ENCODE measurements at places on chromosomes 12 and 14.

GRCh38 chr14:31336646-31337045 is 83.7 kb downstream of the HEATR5A start:
- H3K36me3 ChIP-seq: peaks cover 44% of the 10 kb centered on the region
- no peak overlapping the region for H3K4me3 ChIP-seq
- H3K27me3 ChIP-seq: no peaks in the 10 kb centered on the region
- peaks cover 1% of the 10 kb centered on the region for H3K4me1 ChIP-seq
- DNase-seq: peak; percentile 72

DNA sequence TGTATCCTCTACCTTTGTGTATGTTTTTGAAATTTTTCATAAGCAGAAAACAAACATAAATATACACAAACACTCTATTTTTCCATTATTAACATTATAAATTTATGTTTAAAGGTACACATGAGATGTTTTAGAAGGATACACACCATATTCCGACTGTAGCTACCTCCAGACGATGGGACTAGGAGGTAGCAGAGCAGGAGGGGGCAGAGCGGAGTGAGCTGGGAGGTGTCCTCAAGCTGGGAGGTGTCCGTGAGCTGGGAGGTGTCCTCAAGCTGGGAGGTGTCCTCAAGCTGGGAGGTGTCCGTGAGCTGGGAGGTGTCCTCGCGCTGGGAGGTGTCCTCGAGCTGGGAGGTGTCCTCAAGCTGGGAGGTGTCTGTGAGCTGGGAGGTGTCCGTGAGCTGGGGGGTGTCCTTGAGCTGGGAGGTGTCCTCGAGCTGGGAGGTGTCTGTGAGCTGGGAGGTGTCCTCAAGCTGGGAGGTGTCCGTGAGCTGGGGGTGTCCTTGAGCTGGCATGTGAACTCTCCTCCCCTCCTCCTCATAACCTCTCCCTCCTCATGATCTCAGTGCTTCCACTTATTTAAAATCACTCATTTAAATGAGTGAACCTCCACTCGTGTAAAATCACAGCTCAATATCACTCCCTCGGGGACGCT is 346.9 kb upstream of the SFSWAP start:
- H3K36me3 ChIP-seq: no peaks in the 10 kb centered on the region
- no peaks in the 10 kb centered on the region for H3K27me3 ChIP-seq
- no peaks in the 10 kb centered on the region for H3K4me1 ChIP-seq
- DNase-seq: no peak
- H3K27ac ChIP-seq: no peak overlapping the region
- no peak overlapping the region for H3K4me3 ChIP-seq

DNA sequence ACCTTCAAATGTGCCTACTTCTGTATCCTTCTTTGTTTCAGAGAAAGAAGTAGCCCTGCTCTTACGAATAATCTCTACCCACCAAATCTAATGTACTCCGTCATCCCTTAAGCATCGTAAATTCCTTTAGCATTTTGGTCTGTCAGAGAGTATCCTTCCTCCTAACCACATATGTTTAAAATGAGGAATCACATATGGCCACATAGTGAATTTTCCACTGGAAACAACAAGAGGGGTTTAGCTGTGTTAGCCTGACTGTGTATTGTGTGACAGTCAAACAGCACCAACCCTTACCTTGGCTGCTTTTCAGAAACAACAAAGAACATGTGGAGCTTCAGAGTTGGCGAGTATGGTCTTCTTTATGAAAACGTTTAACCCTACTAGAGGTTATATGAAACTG is 5.5 kb downstream of the LUM start:
- H3K4me1 ChIP-seq: no peaks in the 10 kb centered on the region
- no peak overlapping the region for H3K4me3 ChIP-seq
- H3K36me3 ChIP-seq: peaks cover 12% of the 10 kb centered on the region
- H3K27me3 ChIP-seq: no peaks in the 10 kb centered on the region
- no peak overlapping the region for H3K27ac ChIP-seq
- peak; percentile 42 for DNase-seq

DNA sequence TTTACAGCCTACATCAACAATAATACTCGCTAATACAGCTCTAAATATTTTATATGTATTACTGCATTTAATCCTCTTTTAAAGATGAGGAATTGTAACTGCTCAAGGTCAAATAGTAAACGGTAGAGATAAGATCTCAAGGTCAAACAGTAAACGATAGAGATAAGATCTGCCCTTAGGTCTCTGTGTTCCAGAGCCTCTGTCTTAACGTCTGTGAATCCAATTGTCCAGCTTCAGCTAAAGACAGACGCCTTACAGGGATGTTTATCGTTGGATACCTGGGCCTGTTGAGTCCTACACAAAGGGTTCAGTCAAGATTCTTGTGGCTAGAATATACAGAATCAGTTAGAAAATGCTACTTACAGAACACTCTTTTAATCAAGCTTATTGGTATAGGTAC is 20.0 kb downstream of the PYGL start:
- no peaks in the 10 kb centered on the region for H3K27me3 ChIP-seq
- DNase-seq: no peak
- H3K4me3 ChIP-seq: no peak overlapping the region
- no peak overlapping the region for H3K27ac ChIP-seq
- H3K4me1 ChIP-seq: peaks cover 4% of the 10 kb centered on the region

GRCh38 chr12:79406993-79407392 is 283.8 kb downstream of the PAWR start:
- no peak for DNase-seq
- H3K4me3 ChIP-seq: no peak overlapping the region

GRCh38 chr12:130179621-130180020 is 17.4 kb downstream of the FZD10 start:
- H3K4me3 ChIP-seq: no peak overlapping the region
- H3K27ac ChIP-seq: no peak overlapping the region
- no peak for DNase-seq
- no peaks in the 10 kb centered on the region for H3K36me3 ChIP-seq
- H3K4me1 ChIP-seq: no peaks in the 10 kb centered on the region

- H3K27ac ChIP-seq: no peak overlapping the region
- H3K4me1 ChIP-seq: peaks cover 6% of the 10 kb centered on the region
- H3K36me3 ChIP-seq: no peaks in the 10 kb centered on the region
- H3K4me3 ChIP-seq: no peak overlapping the region
- no peak for DNase-seq
- H3K27me3 ChIP-seq: peaks cover 3% of the 10 kb centered on the region
Measured at GRCh38 chr12:127284021-127284420, 982.9 kb upstream of the TMEM132C start.

DNA sequence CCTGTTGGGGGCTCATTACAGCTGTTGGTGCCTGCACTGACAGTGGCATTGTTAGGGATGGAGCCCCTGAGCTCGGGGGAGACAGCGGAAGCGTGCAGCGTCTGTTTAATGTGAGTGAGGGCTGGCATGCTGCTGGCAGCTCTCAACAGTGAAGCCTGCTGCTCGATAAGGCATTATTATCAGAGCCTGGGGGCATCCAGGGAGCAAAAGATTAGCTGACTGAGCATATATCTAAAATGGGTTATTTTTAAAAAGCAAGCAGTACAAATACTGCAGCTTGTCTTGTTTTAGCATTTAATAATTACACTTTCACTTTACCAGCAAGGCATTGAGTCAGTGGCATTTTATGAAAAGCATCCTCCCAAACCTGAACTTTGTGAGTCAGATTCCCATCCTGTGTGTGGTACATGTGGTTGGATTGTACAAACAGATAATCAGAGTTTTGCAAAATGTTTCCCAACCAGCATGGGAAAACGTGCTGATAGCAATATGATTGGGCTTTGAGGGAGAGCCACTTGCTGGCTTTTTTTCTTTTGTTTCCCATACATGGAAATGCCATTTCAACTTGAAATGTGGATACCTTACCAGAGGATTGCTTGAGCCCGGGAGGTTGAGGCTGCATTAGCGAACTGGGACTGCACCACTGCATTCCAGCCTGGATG is 150.8 kb downstream of the PRKCH start:
- no peaks in the 10 kb centered on the region for H3K27me3 ChIP-seq
- peak overlapping the region; percentile 34 for H3K4me3 ChIP-seq
- peak; percentile 97 for DNase-seq

All from mesenchymal stem cell (in vitro differentiated cells and primary cell).